ENCODE measurements at places on chromosomes 5 and 9.

- H3K27ac ChIP-seq: no peak overlapping the region
- no peak overlapping the region for H3K4me3 ChIP-seq
- DNase-seq: no peak
- H3K4me1 ChIP-seq: no peaks in the 10 kb centered on the region
Measured at GRCh38 chr5:61589946-61590345, 257.9 kb downstream of the ZSWIM6 start.

DNA sequence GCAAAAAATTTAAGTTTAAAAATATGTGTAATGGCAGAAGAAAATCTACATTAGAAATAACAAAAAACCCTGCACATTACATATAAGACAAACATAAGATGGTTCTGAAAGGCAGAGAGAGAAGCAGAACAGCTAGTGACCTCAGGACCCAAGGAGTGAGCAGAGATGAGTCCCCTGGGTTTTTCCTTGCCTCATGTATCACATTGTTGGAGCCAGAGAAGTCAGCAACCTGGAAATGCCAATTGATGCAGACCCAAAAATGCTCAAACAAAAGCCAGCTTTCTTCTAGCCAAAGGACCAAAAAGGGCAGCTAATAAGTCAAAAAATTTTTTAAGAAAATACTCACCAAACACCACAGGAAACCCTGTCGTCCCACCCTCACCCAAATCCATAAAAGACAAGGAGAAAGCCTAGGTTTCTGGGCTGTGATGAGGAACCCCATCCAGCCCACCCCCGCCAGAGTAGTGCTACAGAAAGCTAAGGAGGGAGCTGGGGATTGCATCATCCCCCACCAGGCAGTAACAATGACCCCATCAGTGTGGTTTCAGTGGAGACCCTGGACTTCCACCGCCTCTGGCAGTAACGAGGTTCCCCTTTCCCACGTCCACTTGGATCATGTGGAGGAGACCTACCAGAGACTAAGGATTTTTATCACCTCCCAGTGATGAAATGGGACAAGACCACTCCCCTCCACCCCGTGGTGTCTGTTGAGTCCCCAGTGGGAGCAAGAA, 17.6 kb downstream of the DENND1A start:
- no peaks in the 10 kb centered on the region for H3K36me3 ChIP-seq
- H3K4me3 ChIP-seq: no peak overlapping the region
- H3K27ac ChIP-seq: no peak overlapping the region
- no peaks in the 10 kb centered on the region for H3K4me1 ChIP-seq

- no peaks in the 10 kb centered on the region for H3K27me3 ChIP-seq
- H3K4me1 ChIP-seq: no peaks in the 10 kb centered on the region
- H3K4me3 ChIP-seq: no peak overlapping the region
Measured at GRCh38 chr9:114000063-114000454, 78.0 kb downstream of the AMBP start.

- H3K4me1 ChIP-seq: no peaks in the 10 kb centered on the region
- H3K4me3 ChIP-seq: no peak overlapping the region
- H3K36me3 ChIP-seq: no peaks in the 10 kb centered on the region
- H3K27me3 ChIP-seq: peaks cover 2% of the 10 kb centered on the region
- no peak overlapping the region for H3K27ac ChIP-seq
Measured at GRCh38 chr5:180900178-180900577, 1.2 kb downstream of the BTNL8 start.

GRCh38 chr5:5104550-5104949, 35.6 kb upstream of the ADAMTS16 start:
- H3K27me3 ChIP-seq: no peaks in the 10 kb centered on the region
- no peak overlapping the region for H3K4me3 ChIP-seq
- no peaks in the 10 kb centered on the region for H3K4me1 ChIP-seq
- no peak for DNase-seq
- H3K36me3 ChIP-seq: no peaks in the 10 kb centered on the region
- no peak overlapping the region for H3K27ac ChIP-seq

GRCh38 chr5:68429510-68429909, 214.0 kb downstream of the PIK3R1 start:
- no peaks in the 10 kb centered on the region for H3K36me3 ChIP-seq
- DNase-seq: no peak
- H3K27me3 ChIP-seq: no peaks in the 10 kb centered on the region
- no peak overlapping the region for H3K4me3 ChIP-seq
- peaks cover 2% of the 10 kb centered on the region for H3K4me1 ChIP-seq

- H3K36me3 ChIP-seq: peaks cover 3% of the 10 kb centered on the region
- peak; percentile 58 for DNase-seq
- no peak overlapping the region for H3K4me3 ChIP-seq
- H3K27ac ChIP-seq: no peak overlapping the region
- H3K27me3 ChIP-seq: no peaks in the 10 kb centered on the region
Measured at GRCh38 chr9:93682155-93682968, 106.0 kb downstream of the PHF2 start.

DNA sequence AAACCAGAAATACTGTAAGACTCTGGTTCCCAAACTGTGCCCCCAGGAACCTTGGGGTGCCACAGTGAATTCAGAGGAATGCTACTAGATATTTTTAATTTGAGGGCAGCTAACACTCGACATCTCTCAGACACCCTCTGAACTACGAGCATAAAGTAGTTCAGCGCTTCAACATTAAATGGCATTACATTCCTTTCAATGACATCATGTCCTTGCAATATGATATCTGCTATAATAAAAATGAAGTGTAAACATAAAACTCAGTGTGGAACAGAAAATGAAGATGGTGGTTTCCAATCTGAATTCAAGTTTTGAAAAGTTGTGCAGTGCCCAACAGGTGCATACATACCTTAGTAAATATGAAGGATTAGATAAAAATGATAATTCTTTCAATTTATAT, 116.1 kb downstream of the LPAR1 start:
- no peaks in the 10 kb centered on the region for H3K36me3 ChIP-seq
- no peak overlapping the region for H3K27ac ChIP-seq
- DNase-seq: no peak
- H3K4me3 ChIP-seq: no peak overlapping the region

- H3K27ac ChIP-seq: no peak overlapping the region
- H3K36me3 ChIP-seq: peaks cover 28% of the 10 kb centered on the region
- DNase-seq: no peak
- no peaks in the 10 kb centered on the region for H3K4me1 ChIP-seq
- H3K27me3 ChIP-seq: no peaks in the 10 kb centered on the region
Measured at GRCh38 chr5:147674411-147674810, 108.1 kb downstream of the JAKMIP2 start.

DNA sequence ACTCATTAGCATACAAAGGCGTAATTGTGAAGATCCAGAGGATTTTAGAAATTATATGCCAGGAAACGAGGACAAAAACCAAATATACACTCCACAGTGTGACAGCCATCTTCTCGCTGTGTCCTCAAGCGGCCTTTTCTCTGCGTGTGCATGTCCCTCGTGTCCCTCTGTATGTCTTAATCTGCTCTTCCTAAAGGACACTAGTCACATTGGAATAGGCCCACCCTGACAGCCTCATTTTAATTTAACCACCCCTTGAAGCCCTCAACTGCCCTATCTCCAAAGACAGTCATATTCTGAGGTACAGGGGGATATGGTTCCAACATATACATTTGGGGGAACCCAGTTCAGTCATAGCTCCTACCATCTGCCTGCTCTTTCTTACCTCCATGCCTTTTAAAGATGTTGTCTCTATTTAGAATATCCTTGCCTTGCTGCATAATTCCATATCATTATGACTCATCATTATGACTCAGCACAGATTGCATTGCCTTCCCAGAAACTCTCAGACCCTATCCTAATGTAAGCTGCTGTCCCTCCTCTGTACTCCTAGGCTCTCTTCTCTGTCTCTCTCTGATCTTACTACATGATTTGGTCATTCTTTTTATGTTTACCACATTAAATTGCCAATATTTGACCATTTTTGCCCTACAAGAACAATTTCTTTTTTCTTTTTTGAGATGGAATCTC, 210.9 kb downstream of the AOPEP start:
- peaks cover 2% of the 10 kb centered on the region for H3K4me1 ChIP-seq
- H3K36me3 ChIP-seq: no peaks in the 10 kb centered on the region
- H3K27me3 ChIP-seq: no peaks in the 10 kb centered on the region
- H3K27ac ChIP-seq: no peak overlapping the region
- H3K4me3 ChIP-seq: no peak overlapping the region
- no peak for DNase-seq

DNA sequence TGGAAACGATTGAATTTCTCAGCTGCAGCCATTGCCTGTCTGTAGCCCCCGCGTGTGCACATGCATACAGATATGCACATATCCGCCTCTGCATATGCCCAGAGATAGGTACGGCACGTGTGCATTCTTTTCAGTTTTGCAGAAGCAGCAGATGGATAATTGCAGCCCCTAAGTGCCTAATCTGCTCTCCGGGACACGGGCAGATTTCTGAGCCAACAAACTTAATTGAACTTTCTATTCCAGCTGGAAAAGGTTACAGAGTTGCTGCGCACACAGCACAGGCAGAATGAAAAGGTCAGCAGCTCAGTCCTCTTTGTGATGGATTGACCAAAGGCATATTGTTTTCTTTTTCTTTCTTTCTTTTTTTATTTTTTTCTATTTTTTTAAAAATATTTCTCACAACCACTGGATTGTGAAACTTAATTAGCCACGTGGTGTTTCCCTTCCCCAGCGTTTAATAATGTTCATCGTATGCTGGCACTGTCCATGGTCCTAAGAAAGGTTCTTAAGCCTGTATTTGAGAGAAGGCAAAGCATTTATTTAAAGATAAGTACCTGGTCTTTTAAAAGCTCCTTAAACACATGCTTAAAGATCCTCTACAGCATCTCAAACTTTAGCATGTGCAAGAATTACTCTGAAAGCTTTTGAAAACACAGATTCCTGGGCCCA, 270.2 kb upstream of the BRINP1 start:
- no peaks in the 10 kb centered on the region for H3K36me3 ChIP-seq
- H3K27me3 ChIP-seq: no peaks in the 10 kb centered on the region
- H3K4me1 ChIP-seq: no peaks in the 10 kb centered on the region

DNA sequence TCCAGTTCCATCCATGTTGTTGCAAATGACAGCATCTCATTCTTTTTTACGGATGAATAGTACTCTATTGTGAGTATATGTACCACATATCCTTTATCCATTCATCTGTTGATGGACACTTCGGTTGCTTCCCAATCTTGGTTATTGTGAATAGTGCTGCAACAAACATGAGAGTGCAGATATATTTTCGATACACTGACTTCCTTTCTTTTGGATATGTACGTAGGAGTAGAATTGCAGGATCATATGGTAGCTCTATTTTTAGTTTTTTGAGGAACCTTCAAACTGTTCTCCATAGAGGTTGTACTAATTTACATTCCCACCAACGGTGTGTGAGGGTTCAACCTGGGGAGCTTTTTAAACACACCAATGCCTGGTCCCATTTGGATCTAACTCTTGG, 22.3 kb downstream of the GALNT12 start:
- H3K4me1 ChIP-seq: no peaks in the 10 kb centered on the region
- no peak overlapping the region for H3K4me3 ChIP-seq
- H3K36me3 ChIP-seq: no peaks in the 10 kb centered on the region
- no peaks in the 10 kb centered on the region for H3K27me3 ChIP-seq
- DNase-seq: no peak

- peaks cover 1% of the 10 kb centered on the region for H3K27me3 ChIP-seq
- no peak overlapping the region for H3K27ac ChIP-seq
- no peaks in the 10 kb centered on the region for H3K4me1 ChIP-seq
- DNase-seq: no peak
- no peaks in the 10 kb centered on the region for H3K36me3 ChIP-seq
- H3K4me3 ChIP-seq: no peak overlapping the region
Measured at GRCh38 chr9:107102011-107102410, 181.1 kb upstream of the RAD23B start.

DNA sequence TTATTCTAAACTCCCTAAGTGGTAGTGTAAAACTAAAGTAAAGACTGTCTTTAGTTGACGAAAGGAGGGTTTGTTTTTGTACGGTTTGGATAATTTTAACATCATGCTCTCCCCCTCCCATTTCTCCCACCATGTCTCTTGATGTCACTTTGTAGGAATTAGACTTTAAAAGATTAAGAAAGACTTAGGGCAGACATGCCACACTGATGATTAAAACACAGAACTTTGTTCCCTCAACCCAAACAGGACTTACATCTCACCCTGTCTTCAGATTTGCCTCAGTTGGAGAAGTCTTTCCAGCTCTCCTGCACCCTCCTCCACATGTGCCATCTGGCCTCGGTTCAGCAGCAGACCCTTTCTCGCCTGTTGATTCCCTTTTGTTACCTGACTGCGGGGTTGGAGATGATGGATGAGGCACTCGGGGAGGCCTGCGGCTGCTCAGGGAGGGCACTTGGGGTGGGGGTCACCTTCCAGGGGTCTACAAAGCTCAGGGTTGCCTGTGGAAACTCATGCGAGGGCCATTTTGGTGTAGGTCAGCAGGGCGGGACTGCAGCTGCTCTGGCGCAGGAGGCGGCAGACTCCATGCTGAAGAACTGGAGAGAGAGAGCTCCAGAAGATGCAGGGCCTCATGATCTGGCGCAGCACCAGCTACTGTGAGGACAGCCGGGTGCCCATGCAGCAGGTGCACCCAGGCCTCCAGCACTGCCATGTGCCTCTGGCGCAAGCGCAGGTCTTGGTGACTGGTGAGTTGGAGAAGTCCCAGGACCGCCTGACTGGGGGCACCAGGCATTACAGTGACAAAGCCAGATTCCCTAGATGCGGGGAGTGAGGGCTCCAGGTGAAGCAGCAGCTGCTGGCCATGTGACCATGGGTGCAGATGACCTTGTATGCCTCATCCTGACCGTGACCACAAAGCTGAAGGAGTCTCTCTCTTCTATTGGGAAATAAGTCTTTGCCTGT, 24.5 kb upstream of the EXOC3 start:
- H3K27me3 ChIP-seq: no peaks in the 10 kb centered on the region
- H3K36me3 ChIP-seq: no peaks in the 10 kb centered on the region
- H3K4me3 ChIP-seq: no peak overlapping the region
- no peak overlapping the region for H3K27ac ChIP-seq
- peaks cover 9% of the 10 kb centered on the region for H3K4me1 ChIP-seq

- H3K36me3 ChIP-seq: no peaks in the 10 kb centered on the region
- peaks cover 5% of the 10 kb centered on the region for H3K4me1 ChIP-seq
- peak overlapping the region; percentile 82 for H3K4me3 ChIP-seq
Measured at GRCh38 chr9:35646153-35646532, 4.6 kb downstream of the SIT1 start.

DNA sequence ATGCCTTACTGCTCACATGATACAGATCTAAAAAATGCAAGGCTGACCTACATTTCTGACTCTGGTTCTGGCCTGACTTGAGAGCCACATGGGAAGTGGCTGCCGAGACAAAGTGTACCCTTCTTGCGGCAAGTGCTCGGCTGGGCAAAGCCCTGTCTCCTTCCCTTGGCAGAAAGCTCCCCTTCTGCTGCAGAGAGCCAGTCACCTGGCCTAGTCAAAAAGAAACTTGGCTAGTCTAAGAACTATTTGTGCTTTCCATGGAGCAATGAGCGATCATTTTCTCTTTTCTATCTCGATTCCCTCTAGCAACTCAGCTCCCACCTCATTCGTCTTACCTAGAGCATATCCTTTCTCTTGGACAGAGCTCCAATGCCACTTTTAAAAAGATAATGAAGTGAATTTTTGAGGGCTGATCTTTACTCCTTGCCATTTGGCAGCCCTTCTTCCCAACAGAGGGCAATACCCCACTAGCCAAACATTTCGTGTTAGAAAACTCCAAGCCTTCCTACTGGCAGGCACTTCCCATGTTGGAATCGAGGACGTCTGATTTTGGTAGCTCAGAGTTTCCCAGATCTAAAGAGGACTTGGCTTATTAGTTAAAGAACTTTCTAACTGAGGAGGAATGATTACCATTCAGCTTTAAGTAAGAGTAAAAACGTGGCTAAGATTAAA, 108.1 kb upstream of the PRRC1 start:
- H3K4me3 ChIP-seq: no peak overlapping the region
- no peaks in the 10 kb centered on the region for H3K27me3 ChIP-seq
- DNase-seq: no peak
- H3K36me3 ChIP-seq: no peaks in the 10 kb centered on the region
- no peak overlapping the region for H3K27ac ChIP-seq

Data from neuronal stem cell (in vitro differentiated cells).